ENCODE measurements at places on chromosomes 2 and 18.

DNA sequence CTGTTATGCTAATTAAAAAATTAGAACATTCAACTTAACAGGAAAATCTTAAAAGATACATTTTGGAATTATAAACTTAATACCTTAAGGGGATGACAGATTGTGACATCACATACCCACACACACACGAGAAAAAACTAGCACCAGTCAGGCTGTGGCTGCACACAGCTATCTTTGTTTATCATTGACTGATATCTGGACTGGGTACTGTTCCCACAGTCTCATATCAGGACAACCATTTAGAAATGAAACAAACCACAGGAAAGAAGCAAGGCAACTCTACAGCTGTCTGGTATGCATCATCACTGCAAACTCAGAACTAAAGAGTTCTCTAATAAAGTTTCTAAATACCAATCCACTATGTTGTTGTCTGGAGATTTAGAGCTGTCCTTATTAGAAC is 210.9 kb upstream of the SMAD7 start:
- DNase-seq, result no peak

DNA sequence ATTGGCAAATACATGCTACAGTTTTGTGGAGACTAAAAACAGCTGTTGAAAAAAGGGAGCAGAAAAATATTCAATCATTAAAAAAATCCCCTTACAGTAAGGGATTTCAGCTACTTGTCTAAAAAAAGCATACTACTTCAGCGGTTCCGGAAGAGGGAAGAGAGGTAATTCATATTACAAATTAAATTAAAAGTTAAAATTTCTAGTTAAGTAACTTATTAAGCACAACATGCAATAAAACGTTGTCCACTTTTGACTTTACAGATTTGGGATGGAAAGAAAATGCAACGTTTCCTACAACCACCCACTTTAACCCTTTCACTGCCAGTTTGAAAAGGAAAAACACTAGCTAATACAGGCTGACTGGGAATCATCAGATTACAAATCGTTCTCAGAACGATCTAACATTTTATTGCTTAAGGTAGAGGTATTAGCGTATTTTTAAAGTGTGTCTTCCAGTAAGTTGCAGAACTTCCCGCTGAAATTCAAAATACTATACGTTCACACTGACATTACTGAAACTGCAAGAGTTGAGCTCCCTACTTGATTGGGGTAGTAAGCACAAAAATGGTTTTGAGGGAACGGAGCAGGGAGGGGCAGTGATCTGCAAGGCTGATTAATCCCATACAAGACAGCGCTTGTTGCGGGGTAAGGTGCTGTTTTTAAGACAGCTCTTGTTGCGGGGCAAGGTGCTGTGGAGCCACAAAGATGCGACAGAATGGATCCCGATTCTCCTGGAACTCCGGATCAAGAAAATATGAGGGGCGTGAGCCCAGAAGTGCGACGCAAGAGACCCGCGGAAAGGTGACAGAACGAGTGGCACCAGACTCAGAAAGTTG is 743 bp downstream of the HADHA start:
- no peak for DNase-seq

DNA sequence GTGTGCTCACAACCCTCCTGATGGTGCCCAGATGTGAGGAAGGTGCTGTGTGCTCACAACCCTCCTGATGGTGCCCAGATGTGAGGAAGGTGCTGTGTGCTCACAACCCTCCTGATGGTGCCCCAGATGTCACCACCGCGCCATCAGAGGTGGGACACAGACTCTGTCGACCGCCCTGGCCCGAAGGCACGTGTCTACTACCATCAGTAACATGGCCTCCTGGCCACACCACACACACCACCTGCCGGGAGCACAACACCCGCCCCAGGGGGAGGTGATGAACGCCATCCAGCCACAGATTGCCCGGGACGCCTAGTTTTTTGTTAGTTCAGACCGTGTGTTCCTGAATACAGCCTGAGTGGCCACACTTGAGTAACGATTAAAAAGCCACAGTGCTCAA is 24.5 kb downstream of the HDAC4 start:
- DNase-seq, result no peak

GRCh38 chr2:40276076-40276475 is 175.8 kb downstream of the SLC8A1 start:
- DNase-seq, result no peak

DNA sequence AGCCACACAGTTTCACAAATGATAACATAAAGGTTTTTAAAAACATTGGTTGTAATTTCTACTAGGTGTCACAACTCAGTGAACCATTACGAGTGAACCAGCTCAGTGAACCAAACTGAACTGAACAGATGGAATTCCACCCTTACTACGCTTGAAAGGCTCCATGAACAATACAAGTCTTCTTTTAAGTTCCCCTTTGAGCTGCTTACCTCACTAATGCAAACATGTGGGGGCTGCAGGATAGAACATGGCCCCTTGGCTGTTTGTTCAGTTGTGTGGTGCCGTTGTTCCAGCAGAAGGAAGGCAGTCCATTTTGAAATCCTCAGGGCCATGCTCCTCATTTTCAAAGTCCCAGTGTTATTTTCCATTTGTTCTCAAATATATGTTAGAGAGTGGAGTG is 30.7 kb upstream of the KLHL14 start:
- DNase-seq, result no peak

DNA sequence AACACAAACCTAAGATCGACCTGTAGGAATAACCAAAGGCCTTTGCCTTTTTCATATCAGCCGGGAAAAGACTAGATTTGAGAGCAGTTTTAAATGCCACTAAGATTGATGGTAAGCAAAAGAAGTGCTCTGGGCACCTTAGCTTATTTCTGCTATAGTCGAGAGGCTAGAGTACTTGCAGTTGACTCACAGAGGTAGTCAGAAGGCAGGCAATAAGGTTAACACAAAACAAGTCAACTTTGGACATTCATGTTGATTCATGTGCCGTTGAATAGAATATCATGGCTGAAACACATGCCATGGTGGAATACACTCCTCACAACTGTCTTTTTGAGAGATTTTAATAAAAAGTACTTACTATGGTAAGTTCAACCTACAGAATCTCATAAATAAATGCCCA is 507.6 kb downstream of the ZEB2 start:
- no peak for DNase-seq

- no peak for DNase-seq
Measured at GRCh38 chr2:8679567-8679826, 2.4 kb upstream of the ID2 start.

- DNase-seq, result no peak
Measured at GRCh38 chr2:157470321-157470720, 26.4 kb upstream of the CYTIP start.

GRCh38 chr18:30163573-30163972 is 879.0 kb downstream of the DSC3 start:
- no peak for DNase-seq

- DNase-seq, result no peak
Measured at GRCh38 chr2:9637330-9637729, 6.5 kb upstream of the YWHAQ start.

DNA sequence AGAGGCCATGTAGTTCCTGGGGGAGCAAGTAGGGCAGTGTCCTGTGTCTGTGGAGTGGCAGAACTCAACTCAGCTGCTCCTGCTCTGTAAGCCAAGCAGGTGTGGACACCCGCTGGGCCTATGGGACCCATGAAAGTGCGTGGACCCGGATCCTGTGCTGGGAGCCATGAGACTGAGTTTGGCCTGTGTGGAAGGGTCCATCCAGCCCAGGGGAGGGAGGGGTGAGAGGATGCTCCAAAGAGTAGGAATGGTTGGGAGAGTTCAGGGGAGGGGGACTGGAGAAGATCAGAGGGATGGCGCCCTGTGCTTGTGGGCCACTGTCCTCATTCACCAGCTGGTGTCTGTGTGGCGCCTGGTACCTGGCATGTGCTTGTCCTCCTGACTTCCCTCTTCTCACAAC is 226.4 kb upstream of the HS6ST1 start:
- no peak for DNase-seq

DNA sequence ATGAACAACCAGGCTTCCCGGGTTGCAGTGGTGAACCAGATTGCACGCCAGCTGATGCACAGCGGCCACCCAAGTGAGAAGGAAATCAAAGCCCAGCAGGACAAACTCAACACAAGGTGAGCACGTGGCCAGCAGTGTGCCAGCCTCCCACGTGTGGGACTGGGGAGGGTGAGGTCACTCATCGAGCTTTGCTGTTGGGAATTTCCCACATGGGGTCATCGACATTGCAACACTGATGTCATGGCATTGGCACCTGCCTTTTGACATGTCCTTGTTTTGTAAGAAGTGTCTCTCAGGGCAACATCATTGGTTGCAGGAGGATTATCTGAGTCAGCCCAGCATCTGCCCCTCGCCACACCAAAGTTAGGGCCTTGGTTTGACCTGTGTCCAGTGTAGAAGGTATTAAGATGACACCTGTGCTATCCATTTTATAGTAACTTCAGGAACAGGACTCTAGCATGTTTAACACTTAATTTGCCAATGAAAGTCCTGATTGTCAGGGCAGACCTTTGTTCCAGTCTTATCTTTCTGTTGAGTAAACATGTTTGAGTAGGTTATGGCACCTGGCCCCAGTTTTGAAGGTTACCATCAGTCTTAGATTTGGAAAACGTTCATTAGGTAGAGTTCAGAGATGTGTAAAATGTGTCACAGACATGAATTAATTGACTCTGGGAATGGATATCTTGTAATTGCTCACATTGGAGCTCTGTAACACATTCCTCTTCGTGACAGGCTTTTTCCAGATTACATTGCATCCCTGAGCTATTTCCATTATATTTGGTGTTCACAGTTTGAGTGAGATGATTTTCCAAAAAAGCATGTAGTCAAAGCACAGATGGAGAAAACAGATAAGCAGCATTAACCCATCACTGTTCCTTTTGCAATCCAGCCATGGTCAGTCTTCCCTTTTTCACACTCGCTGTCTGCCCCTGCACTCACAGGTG is 93.3 kb upstream of the EML6 start:
- DNase-seq, result no peak

DNA sequence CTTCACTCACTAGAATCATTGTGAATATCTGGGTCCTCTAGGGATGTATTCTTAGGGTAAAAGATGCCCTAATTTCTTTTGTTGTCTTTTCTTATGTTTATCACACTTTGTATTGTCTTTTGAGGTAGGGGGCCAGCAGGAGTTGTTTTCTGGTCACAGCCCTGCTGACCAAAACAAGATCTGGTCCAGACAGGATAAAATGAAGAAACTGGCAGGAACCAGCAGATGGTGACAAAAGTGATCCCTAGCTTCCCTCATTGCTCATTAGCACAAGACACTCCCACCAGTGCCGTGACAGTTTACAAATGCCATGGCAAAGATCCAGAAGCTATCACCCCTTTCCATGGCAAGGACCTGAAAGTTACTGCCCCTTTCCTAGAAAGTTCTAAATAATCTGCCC is 81.7 kb upstream of the CCDC85A start:
- DNase-seq, result no peak

GRCh38 chr2:75896779-75897366 is 186.2 kb upstream of the GCFC2 start:
- no peak for DNase-seq

- no peak for DNase-seq
Measured at GRCh38 chr2:37766106-37766505, 94.7 kb upstream of the CDC42EP3 start.

GRCh38 chr2:240793313-240794177 is 26.5 kb downstream of the KIF1A start:
- no peak for DNase-seq

- DNase-seq, result no peak
Measured at GRCh38 chr2:241201445-241202267, 13.2 kb downstream of the ANO7 start.

DNA sequence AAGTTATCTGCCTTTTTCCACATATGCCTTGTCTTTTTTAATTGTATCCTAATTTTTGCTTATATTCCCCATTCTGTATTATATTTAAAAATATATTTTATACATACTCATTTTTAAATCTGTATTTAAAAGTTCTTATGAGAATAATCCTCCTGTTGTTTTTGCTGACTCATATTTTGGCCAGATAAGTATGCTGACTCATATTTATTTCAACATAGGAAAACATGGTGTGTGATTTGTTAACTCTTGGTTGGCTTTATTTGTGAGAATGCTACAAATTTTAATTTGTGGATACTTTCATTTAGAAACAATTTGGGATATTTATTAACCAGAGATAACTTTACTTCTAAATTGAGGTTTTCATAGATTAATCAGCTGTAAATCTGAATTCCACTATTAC is 587.7 kb downstream of the CPS1 start:
- no peak for DNase-seq

- DNase-seq, result no peak
Measured at GRCh38 chr18:63069496-63069895, 250.1 kb downstream of the BCL2 start.

All from stimulated activated CD8-positive, alpha-beta memory T cell treated with anti-CD3 and anti-CD28 coated beads, Interleukin-7, amount 100 ng/mL, for 24 hours (primary cell).